ENCODE measurements at places on chromosomes 5 and 9.
A peak's percentile ranks its signal among the peaks of the same experiment; 100 is the strongest.

- peak; percentile 73 for DNase-seq
- no peaks in the 10 kb centered on the region for H3K27me3 ChIP-seq
- no peaks in the 10 kb centered on the region for H3K36me3 ChIP-seq
Measured at GRCh38 chr9:83154821-83155220, 91.9 kb upstream of the RASEF start.

DNA sequence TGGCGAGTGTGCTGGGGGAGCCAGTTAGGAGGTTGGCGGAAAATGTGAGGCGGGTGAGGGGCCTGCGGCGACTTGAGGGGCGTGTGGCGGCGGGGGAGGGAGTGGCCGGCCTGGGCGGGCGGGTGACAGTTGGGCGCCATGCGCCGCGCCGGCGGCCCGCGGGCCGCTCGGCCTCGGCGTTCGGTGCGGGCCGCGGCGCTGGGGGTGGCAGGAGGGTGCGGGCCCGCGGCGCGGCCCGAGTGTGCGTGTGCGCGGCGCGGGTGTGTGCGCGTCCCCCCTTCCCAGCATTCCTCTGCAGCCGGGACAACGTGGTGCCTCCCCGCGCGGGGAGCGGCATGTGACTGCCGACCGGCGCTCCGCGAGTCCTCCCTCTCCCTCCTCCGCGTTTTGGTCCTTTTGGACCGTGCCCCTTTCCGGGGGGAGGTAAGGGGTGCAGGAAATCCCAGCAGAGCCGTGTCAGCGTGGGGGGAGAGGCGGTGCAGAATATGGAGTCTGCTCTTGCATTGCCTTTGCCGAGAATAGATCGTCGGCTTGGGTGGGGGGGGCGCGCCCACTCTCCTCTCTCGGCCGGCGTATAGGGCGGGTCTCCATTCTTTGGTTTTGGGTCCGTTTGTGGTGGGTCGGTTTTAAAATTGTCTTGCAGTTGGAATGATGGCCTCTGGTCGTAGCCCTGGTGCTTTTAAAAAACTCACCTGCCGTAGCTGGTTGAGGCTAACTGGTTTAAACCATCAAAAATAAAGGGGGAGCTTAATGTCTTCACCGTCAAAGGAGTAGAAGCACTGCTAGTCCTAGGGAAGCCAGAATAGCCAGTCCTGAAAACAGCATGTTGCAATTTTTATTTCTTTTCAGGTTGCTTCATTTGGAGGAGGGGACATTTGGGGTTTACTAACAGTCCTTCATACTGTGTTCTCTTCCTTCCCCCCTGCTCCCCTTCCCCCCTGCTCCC, 2.0 kb downstream of the LARP1 start:
- no peaks in the 10 kb centered on the region for H3K27me3 ChIP-seq
- DNase-seq: peak; percentile 67
- peaks cover 52% of the 10 kb centered on the region for H3K4me1 ChIP-seq

GRCh38 chr5:775961-776861, 8.3 kb downstream of the ZDHHC11B start:
- DNase-seq: no peak
- H3K27ac ChIP-seq: no peak overlapping the region
- H3K27me3 ChIP-seq: no peaks in the 10 kb centered on the region
- H3K36me3 ChIP-seq: peaks cover 5% of the 10 kb centered on the region

DNA sequence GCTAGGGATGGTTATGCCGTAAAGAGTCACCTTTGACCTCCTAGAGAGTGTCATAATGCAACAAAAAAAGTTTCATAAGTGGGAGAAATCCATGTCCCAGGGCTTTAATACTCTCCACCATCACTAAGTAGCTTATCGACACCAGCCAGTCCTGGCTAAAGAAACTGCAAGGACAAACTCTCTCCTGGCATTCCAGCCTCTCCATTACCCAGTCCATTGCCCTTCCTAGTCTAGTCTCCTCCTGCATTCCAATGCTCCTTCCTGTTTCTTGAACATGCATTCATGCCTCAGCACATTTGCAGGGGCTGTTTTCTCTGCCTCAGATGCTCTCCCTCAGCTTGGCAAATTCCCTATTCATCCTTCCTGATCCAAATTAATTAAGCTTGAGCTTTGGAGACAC, 364.1 kb downstream of the BRINP1 start:
- H3K4me3 ChIP-seq: no peak overlapping the region
- H3K27ac ChIP-seq: no peak overlapping the region
- H3K36me3 ChIP-seq: no peaks in the 10 kb centered on the region
- H3K4me1 ChIP-seq: no peaks in the 10 kb centered on the region
- DNase-seq: peak; percentile 16
- H3K27me3 ChIP-seq: no peaks in the 10 kb centered on the region

GRCh38 chr5:117856713-117857112, 1131.6 kb downstream of the DTWD2 start:
- no peaks in the 10 kb centered on the region for H3K36me3 ChIP-seq
- H3K4me1 ChIP-seq: no peaks in the 10 kb centered on the region
- H3K27ac ChIP-seq: no peak overlapping the region
- no peaks in the 10 kb centered on the region for H3K27me3 ChIP-seq
- H3K4me3 ChIP-seq: no peak overlapping the region
- DNase-seq: no peak

DNA sequence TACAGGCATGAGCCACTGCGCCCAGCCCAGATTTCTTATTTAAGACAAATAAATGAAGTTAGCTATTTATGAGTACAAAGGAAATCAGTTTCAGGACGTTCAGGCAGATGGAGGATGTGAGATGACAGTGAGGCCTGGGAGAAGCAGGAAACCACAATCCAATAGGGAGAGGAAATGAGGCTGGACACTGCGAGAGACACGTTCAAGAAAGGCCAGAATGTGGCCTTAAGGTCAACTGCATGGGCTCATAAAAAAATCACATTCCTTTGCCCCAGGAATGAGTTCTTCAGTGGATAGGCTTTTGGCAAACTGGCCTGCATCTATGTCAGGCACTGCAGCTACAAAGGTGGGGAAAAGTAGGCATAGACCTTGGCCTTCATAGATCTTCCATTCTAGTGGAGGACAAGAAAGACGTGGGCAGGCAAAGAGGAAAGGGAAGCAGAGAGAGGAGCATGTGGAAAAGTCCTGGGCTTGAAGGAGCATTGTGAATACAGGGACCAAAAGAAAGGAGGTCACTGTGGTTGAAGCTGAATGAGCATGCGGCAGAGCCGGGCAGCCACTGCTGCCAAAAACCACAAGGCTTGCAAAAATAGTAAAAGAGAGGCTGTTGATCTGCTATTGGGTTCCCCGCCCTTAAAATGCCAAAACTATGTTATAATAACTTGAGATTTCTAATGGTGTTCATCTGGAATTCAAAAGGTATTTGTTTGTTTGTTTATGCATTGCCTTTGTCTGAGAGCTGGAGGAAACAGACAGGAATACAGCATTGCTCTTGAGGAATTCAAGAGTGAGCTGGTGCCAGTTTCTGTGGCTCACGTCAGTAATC, 133.0 kb downstream of the GNA14 start:
- H3K4me1 ChIP-seq: no peaks in the 10 kb centered on the region
- no peaks in the 10 kb centered on the region for H3K27me3 ChIP-seq
- no peak overlapping the region for H3K4me3 ChIP-seq
- DNase-seq: peak; percentile 25

Data from MCF 10A (cell line).